ENCODE measurements at places on chromosomes 3 and 15.

DNA sequence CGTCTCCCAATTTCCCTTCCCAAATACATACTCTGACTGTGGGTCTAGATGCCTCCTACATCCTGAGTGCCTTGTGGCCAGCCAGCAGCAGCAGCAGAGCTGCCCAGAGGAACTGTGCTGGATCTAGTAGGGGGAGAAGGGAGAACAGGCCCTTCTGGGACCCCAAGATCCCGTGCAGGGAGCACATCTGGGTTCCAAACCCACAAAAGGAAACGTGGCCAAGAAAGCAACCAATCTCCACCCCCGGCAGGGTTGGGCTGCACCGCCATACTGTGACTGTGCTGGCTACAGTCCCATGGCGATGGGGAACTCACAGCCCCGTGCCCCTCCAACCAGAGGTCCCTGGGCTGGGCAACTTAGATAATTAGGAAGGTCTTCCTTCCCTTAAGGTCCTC, 86.3 kb downstream of the PPCDC start:
- DNase-seq, result no peak

GRCh38 chr3:107690522-107691138, 167.9 kb downstream of the BBX start:
- DNase-seq, result no peak

DNA sequence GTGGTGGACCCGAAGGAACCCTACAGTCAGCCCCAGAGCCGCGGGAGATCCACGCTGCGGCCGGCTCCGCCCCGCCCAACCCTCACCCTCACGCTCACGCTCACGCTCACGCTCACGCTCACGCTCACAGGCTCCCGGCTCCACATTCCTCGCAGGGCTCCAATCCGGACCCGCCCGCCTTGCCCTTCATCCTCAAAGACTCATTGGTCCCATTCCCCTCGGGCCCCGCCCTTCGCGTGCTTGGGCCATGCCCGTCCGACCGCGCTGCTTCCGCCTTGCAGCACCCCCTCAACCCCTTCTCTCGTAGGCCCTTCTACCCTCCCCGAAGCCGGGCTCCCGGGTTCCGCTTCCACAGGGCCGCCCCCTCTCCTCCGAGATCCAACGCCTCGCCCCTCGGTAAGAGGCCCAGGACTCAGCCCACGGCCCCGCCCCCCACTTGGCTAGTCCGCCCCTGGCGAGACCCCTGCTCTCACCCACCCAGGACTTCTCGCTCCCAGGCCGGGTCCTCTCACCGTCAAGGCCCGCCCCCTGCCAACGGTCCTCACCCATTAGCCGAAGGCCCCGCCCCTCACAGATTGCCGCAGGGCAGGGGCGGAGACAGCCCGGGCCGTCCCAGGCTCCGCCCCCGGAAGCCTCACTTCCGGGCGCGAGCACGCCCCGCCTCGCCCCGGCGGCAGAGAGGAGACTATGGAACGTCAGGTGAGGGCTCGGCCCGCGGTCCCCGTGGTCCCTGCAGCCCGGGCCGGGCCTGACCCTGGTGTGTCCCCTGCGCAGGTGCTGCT, at the start of gene APEH:
TSS of gene APEH (plus strand) at position 637 of the 782 bp plus-strand sequence. CDS start at position 688, 51 bp downstream.
- peak; percentile 98 for DNase-seq

- no peak for DNase-seq
Measured at GRCh38 chr15:92074646-92075045, 221.1 kb downstream of the SLCO3A1 start.

DNA sequence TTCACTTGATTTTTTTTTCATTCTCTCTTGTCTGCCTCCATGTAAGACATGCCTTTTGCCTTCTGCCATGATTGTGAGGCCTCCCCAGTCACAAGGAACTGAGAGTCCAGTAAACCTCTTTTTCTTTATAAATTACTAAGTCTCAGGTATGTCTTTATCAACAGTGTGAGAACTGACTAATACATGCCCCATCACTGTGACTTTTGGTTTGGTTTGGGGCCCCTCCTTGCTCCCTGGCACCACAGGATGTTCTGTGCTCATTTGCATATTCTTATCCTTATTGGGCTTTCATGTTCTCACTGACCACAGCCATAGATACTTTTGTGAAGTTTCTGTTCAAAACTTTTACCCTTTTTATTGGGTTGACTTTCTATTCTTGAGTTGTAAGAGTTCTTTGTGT, 3.8 kb upstream of the PRR20G start:
- no peak for DNase-seq

DNA sequence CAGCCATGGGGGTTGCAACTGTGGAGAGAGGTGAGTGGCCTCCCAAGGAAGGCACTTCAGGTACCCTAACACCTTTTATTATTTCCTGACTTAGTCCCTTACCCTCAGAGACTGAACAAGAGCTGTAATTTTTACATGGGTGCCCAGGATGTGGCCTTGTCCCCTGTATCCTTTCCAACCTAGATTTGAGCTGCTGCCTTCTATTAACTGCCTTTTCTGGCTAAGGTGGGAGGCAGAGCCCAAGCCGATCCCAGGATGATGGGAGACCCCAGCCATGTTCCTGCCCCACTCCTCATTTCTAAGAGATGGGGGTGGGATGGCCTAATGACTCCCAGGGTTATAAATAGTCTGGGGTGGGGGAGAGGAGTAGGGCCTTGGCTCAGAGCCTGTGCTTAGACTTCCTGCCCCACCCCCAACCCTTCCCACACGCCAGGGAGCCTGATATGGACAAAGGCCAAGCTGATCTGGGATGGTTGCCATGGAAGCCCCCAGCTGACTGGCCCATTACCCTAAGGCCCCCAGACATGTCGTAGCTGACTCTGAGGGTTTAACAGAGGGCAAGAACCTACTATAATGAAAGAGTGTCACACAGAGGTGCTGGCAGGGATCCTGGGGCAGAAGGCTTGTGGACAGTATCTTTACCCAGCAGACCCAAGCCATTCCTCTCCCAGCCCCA, 1.9 kb downstream of the KLHDC8B start:
- no peak for DNase-seq

DNA sequence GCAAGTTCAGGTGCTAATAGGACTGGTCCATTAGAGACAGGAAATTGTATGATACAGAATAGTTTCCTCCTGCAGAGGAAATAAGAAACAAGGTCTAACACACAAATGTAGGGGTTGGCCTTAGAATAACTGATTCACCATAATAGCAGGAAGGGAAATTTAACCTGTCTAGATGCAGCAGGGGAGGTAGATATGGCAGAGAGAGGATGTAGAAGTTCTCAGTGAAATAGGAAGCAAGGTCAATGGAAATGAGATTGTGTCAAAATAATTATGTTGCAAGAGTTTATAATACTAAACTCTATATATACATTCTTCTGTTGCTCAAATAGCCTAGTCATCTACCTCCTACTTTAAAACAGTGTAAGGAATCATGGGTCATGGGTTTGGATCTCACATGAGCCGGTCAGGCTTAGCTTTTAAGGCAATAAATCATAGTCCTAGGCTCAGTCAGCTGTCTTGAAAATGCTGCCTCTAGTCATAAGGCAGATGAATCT, 17.0 kb downstream of the BCL2A1 start:
- no peak for DNase-seq

DNA sequence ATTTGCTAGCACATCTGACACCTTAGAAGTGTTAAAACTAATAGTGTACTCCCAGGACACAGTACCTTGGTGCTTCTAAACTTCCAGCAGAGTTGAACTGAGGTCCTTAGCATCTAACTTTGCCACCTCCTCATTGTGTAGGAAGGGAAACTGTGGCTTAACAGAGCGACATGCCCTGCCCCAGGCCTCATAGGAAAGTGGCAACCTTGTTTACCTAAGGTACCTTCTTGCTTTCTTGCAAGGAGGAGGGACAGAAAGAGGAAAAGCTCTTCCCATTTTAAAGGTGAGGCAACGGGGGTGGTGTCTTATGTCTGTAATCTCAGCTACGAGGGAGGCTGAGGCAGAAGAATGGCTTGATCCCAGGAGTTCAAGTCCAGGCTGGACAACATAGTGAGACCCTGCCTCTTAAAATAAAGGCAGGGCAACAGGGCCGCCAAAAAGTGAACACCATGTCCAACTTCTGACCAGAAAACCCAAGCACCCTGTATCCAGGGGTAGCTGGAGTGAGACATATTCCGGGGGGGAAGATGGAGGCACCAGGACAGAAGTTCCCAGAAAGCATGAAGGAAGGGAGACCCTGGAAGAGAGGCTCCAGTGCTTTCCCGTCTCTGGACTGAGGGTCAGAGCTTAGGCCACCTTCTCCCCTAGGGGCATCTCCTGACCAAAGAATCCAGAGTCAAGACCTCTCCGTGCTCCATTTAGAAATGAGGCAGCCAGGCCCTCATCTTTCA, 540 bp upstream of the KLHL40 start:
- DNase-seq, result no peak

DNA sequence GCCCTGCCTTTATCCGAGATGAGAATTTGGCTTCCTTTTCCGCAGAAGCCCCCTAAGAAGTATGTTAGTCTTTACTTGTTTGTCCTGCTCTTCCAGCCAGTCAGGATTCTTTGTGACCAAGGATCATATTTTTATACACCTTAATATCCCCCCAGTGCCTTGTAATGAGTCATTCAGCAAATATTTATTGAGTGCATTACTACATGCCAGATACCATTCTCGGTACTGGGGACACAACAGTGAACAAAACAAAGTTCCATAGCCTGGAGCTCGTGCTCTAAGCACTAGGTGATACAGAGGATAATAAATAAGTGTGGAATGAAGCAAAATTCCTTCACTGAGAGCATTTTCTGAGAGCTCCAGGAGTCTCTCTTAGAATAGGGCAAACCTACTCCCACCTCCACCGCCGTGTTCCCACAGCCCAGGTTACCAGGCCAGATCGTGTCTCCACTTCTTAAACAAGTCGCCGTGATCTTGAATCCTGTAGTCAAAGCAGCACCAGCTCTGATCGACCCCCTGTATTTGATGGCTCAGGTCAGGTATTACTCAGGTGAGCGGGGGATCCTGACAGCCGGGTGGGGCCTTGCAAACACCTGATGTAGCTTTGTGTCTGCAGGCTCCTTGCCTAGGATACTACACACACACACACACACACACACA, 18.5 kb downstream of the TTC21A start:
- DNase-seq, result no peak

DNA sequence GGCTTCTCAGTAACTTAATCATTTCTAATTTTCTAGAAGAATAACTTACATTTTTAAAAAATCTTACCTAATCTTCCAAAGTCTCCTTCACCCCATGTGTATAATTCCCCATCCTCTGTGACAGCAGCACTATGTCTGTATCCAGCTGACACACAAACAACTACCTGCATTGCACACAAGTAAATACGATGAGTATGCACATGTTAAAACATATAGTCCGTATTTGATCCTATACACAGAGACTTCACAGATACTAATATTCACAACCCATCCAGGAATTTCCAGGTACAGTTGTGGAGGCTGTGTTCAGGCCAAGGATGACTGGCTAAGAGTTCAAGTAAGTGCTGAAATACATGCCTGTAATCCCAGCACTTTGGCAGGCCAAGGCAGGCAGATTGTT, 78.6 kb downstream of the HERC1 start:
- DNase-seq, result no peak

- DNase-seq, result no peak
Measured at GRCh38 chr3:143676021-143676420, 172.2 kb downstream of the SLC9A9 start.

DNA sequence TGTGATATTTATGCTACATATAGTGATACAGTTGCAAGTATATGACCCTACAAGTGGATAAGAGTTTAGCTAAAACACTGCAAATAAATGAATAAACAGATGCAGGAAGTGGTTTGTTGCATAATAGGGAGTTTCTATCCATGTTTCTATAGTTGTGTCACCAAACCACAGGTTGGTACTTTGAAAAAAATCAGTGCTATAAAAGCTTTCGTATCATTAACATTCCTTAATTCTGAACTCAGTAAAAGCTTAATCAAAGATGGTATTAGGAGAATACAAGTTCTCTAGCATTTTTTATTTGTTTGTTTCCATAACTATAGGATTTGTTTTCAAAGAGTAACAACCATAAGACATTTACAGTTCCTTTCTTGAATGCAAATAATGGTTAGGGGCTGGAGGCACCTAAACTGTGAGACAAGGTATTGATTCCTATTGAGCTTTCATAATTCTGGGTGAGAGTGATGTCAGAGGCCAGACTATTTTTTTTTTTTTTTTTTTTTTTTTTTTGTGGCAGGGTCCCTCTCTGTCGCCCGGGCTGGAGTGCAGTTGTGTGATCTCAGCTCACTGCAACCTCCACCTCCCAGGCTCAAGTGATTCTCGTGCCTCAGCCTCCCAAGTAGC, 29.6 kb downstream of the CPOX start:
- no peak for DNase-seq

DNA sequence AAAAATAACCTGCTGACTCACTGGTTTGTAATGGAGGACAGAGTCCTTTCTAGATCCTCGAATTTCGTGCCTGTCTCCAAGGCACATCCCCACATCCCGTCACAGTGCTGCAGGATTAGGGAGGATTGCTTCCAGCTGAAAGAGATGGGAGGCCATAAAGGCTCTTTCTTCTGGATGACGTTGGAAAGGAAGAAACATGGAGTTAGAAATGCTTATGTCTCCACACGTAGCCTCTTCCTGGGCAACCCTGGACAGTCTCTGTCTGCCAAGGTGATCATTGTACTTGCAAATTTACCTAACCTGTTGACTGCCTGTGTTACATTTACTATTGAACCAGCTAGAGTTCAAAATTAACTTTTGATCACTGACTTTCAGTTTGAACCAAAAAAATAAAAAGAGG, 27.6 kb upstream of the VILL start:
- DNase-seq, result no peak

DNA sequence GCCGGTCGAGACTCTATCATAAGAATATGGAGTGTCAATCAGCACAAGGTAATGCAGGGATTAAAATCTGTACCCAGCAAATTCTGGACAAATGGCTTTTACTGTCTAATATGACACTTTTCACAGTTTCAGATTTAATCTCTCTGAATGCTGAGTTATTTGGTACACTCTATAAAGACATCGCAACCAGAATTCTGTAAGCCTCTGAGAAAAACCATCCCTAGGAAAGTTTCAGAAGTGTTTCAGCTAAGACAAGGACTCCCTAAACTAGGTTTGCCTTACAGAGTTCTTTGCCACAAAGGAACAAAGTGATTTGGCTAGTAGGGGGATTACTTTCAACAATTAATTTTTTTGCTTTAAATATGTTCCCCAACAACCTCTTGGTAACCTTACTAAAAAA, 11.3 kb downstream of the WDR48 start:
- DNase-seq, result no peak
